ENCODE measurements at places on chromosomes 2 and 18.

GRCh38 chr2:181123798-181124231, 143.4 kb downstream of the UBE2E3 start:
- peak; percentile 80 for DNase-seq

- peak; percentile 30 for DNase-seq
Measured at GRCh38 chr2:240579771-240580614, 6.5 kb upstream of the CAPN10 start.

DNA sequence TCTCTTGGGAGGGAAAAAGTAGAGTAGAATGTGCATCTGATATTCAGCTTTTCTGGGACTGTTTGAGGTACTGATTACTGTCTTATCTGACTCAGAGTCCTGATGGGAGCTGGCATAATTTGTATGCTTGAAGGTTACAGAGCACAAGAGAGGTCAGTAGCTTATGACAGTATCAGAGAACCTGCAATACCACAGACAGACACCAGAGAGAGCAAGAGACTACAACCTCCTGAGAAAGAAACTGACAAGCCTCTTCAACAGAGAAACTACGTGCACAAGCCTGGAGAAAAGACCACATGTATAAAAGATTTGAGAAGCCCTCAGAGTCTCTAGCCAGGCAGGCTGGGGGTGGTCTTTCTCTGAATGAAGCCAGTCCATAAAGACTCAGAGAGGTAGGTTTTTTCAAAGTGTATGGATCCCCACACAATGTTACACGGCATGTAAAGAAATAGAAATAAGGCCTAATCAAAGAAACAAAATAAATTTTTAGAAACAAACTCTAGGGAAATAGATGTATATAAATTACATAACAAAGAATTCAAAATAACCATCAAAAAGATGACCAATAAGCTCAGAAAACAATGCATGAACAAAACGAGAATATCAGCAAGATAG, 568.3 kb downstream of the LRRTM4 start:
- DNase-seq, result peak; percentile 69

- peak; percentile 82 for DNase-seq
Measured at GRCh38 chr2:233075966-233076339, 15.8 kb downstream of the INPP5D start.

GRCh38 chr2:111534910-111535352, 349.1 kb downstream of the ANAPC1 start:
- DNase-seq, result no peak

DNA sequence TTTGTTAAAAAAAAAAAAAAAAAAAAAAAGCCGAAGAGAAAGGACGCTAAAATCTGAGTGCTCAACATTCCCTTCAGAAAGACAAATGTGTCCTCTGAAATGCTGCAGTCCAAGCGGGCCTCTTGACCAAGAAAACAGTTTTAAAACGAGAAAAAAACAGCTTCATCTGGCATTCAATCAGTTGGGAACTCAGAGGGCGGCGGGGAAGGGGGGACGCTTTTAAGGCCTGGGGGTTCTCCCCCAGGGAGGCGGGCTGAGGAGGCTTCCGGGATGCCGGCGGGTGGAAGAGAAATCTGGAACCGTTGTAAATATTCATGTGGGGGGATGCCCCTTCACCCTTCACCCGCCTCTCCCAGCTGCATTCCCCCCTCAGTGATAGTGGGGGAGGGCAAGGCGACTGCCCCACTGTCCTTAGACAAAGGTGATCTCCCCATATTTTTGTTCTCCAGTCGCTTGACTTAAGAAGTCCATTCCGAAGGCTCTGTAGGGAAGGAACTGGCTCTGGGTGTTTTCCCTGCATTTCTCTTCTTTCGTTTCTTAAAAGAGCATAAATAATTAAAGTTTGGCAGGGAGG, 3.3 kb upstream of the HOXD11 start:
- DNase-seq, result no peak

DNA sequence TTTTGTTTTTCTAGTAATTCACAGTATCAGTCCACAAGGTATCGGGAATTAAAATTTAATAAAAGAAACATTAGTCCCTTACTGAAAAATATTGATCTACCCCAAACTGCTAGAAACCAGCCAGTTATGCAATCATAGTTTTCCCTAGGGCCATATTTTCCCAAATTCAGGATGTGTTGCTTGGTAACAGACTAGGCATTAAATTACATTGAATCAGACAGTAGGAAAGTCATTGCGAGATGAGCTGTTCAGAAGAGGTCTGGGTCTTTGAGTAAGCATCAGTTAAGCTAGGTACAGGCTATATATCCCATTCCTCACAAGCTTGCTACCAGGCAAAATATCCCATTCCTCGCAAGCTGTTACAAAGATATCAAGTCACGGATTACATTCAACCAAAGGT, 123.0 kb upstream of the CCDC150 start:
- no peak for DNase-seq

- peak; percentile 70 for DNase-seq
Measured at GRCh38 chr18:77101410-77102258, 30.9 kb downstream of the MBP start.

GRCh38 chr2:228446734-228447133, 265.2 kb upstream of the SPHKAP start:
- no peak for DNase-seq

GRCh38 chr2:194104687-194105086, 1552.3 kb upstream of the SLC39A10 start:
- peak; percentile 82 for DNase-seq

GRCh38 chr2:46003903-46004473, 293.2 kb upstream of the EPAS1 start:
- DNase-seq, result no peak

- DNase-seq, result peak; percentile 53
Measured at GRCh38 chr2:166373951-166374350, 1.8 kb downstream of the SCN9A start.

DNA sequence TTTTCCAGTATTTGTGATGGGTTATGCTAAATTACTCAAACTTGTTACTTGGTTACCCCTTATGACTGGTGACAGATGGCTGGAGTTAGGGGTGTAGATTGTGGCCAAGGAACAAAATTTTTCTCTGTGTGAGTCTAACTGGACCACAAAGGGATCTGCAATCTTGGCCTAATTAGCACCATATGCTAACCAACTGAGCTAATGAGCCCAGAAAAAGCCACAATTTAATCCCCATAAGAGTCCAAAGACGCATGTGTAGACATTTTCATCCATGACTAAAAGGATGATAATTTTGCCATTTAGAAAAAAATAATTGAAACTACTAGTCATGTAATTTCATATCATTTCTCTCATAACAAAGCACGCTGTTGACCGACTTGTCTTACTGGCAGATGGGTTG, 151.2 kb downstream of the ABCA12 start:
- DNase-seq, result no peak

DNA sequence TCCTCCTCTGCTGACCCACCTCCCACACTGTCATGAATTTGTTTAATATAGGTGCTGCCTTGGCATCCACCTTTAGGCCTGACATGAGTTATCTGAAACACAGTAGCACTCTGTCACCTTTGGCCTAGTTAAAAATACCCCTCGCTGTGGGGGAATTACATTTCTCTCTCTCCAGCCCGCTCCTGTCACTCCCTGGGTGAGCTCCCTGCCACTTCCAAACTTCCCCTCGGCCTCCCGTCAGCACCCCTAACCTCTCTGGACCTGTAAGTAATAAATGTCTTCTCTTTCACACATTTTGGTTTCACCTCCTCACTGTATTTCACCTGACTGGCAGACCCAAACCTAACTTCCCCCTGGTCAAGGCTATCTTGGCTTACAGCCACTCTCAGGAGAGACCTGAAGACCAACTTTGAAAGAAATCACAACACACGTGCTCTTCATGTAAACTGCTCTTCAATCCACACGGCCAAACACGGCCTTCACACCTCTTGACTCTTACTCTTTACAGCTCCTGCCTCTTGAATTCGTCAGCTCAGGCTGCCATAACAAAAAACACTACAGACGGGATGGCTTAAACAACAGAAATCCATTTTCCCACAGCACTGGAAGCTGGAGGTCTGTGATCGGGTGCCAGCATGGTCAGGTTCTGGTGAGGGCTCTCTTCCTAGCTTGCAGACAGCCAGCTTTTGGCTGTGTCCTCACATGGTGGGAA, 28.3 kb downstream of the REEP1 start:
- DNase-seq, result no peak

DNA sequence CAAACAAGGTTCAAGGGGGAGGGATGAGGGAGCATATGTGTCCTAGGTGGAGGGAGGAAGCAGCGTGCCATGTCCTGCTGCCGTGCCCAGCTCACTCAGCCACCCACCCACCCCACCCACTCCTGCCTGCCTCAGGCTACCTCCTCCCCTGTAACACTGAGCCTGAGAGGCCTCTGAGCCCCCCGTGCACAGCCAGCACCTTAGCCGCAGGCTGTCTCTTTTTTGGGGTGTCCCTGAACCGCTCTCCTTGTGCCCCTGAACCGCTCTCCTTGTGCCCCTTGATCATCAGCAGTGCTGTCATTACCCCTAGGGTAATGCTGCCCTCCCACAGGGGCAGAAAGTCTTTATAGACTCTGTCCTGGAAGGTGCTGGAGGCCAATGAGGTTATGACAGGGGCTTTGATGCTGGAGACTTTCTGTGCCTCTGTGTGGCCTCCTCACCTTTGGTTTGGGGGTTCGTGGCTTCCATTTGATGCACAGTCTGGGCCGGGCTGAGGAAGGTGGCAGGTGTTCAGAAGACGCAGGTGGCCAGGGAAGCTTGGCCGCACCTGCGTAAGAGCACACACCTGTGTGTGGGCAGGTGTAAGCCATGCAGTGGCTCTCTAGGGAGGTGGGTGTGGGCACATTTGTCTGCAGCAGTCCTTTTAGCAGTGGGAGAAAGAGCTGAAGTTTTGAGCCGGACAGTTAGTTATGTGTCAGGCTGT, 140.0 kb downstream of the SEPTIN10 start:
- DNase-seq, result no peak

DNA sequence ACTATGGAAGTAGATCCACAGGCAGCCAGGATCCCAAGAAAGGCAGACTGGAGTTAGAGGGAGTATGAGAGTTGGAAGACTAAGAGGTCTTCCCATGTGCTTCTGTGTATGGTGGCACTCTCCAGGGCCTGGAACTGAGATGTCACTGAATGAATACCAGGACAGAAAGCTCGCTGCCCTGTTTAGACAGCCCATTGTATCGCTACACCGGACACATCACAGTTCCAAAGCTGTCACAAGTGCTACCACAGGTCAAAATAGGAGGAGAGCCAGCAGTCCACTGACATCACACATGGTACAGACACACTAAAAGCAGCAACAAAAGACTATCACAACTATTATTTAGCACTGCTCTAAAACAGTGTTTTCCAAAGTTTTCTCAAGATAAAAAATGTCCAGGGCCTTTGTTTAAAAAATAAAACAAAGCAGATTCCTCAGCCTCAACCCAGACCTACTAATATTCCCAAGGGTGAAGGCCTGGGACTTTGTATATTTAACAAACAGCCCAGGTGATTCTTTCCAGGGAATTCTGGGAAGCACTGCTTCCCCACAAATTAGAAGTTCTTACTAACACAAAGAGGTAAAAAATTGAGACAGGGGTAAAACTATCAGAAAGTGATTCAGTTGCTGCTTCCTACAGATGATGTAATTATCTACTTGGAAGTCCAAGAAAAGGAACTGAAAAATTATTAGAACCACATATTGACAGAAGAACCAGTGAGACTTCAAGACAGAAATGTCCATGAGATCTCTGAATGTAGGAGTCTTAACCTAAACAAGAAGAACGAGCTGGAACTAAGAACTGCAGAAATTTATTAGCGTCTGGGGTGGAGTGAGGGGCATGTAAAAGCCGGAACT, 116.0 kb downstream of the DTNB start:
- no peak for DNase-seq

DNA sequence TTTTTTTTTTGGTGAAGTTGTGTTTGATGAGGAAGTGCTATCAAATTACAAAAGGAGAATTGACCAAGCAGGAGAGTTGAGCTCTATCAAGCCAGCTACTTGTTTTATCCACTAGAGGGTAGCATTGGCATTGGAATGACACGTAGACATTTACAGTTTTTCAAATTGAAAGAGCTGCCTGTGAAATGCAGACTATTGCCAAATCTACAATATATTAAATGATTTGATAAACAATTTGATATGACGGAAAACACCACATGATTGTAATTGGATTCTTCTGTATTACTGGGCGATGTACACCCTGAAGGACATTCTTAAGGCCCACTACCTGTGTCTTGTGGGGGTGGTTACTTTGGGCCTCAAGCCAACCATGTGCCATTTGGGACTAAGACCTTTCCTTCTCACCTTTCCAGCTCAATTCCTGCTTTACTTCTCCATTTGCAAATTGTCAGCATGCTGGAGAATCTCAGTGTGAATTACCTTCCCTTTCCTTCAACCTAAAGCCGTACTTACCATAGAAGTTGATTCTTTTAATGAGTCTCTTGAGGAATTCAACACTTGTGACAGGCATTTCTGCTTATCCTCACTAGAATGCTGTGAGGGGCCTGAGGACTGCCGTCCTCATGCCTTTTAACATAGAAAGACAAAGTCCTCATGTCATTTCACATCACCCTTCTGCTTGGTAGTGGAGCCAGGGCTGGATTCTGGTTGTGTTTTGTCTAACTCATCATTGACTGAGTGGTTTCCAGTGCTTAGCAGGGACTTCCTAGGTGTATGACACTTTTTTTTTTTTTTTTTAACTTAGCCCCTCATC, 134.8 kb upstream of the THUMPD2 start:
- peak; percentile 86 for DNase-seq

GRCh38 chr2:172239944-172240590, 137.4 kb upstream of the DLX2 start:
- DNase-seq, result no peak

DNA sequence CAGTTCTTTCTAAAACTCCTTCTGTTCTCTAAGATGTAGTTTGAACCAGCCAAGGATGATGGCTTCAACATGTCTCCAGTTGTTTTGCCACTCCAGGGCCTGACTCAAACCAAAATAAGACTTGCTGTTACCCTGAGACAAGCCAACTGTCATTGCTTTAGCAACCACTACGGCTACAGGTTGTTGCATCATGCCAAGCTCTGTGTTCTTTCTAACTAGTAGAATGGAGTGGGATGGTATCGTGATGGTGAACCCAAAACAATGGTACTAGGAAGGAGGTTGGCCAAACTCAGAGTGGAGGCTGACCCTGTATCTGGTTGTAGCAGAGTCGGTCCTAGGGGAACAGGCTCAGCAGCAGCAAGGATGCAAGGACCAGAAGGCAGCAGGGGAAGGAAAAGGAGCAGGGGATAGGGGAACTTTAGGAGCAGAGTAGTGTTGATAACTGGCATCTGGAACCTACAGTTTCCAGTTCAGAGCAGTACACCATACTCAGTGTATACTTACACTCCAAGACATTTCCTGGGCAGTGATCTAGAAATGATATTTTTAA, 51.6 kb downstream of the PDK1 start:
- DNase-seq, result no peak

DNA sequence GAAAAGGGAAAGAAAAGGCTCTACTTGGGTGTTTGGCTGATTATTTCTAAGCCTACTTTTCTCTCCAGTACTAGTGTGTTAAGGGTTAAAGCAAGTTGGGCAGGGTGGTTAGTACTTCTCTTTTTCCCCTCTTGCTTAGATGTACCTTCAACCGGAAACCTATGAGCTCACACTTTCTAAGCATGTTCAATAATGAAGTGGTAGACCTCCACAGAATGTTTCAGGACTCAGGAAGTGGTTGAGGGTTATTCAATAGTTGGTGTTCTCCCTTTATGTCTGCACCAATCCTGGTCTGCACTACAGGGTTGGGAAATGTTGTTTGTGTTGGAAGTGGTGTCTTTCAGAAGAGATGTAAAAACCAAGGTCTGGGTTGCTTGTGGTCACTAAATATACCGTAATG, 137.1 kb downstream of the ZEB2 start:
- DNase-seq, result peak; percentile 93

Data from hematopoietic multipotent progenitor cell treated with erythropoietin and hydrocortisone succinate and interleukin-3 and kit ligand, for 4 days (in vitro differentiated cells).